ENCODE measurements at places on chromosomes 12 and 14. TPM values are rescaled to one million over a fixed set of nuclear protein-coding genes. Genes with fewer than 3 reads are reported as not detected.

The SIRT4 gene
- 5.0 TPM for total RNA-seq

The PCNX4 gene
- 81.1 TPM for total RNA-seq

The ACIN1 gene
- 103 TPM for total RNA-seq

The FAM186B gene
- total RNA-seq, result 0.82 TPM

The POTEM gene
- not detected for total RNA-seq

The GPRC5D gene
- total RNA-seq, result not detected

The PLEKHH1 gene
- total RNA-seq, result 4.3 TPM

The UBE3B gene
- 59.7 TPM for total RNA-seq

The GARIN6 gene
- not detected for total RNA-seq

The KLRC3 gene
- 0.41 TPM for total RNA-seq

The CLEC9A gene
- 0.82 TPM for total RNA-seq

The PTPRQ gene
- total RNA-seq, result 0.21 TPM
